ENCODE measurements at places on chromosomes 2 and 18.

GRCh38 chr2:106041150-106041549 is 153.0 kb downstream of the UXS1 start:
- no peak for DNase-seq

GRCh38 chr2:100250645-100251044 is 71.7 kb downstream of the LONRF2 start:
- no peak for DNase-seq

DNA sequence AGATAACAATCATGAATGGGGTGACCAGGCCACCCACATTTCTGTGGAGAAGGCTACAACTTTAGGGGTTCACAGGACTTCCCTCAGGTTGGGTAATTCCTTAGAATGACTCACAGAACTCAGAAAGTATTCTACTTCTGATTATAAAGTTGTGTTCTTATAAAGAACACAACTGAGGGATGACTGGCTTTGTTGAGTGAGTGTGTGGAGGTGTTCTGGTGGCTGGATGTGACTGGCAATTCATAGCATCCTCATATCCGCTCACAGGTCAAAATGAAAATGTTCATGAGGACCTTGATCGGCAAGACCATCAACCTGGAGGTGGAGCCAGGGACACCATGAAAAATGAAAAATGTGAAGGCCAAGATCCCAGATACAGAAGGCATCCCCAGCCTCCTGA is 143.3 kb upstream of the CAB39 start:
- DNase-seq: no peak

GRCh38 chr2:179005976-179006375 is 44.0 kb downstream of the CCDC141 start:
- DNase-seq: no peak

DNA sequence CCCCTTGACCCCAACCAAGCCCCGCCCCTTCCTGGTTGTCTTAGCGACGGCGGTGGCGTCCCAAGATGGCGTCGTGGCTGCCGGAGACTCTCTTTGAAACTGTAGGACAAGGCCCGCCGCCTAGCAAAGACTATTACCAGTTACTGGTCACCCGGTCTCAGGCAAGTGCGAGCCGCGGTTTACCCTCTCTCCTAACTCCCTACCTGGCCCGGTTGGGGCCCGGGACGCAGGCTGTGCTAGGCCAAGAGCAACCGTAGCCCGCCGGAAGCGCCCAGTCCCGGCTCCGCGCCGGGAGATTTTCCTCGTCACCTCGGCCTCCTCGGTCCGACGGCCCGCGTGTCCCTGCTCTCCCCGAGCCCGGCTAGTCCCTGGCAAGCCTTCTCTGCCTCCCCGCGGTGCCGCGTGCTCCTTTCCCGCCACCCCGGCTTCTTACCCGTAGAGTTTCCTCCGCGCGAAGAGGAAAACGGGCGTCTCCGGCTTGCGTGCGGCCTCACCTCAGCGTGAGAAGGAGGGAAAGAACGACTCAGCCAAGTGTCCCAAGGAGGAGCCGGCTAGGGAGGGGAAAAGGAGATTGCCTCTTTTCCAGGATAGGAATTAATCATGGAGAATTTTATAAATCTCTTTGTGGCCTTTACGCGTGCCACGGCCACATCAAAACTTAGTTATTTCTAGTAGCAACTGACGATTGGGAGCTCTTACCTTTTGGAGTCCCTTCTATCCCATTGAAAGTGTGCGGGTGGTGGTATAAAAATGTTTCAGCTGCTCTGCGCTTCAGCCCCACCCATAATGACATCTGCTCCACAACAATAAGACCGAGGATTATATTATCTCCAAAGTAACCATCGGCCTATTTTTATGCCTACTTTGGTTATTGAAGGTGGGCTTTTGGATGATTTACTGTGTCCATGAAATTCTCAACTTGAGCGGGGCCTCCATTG is at the start of gene FBXO36:
FBXO36 (plus strand) TSS at position 55 of the 938 bp plus-strand sequence; CDS start at position 66, 11 bp downstream.
- DNase-seq: peak; percentile 96

DNA sequence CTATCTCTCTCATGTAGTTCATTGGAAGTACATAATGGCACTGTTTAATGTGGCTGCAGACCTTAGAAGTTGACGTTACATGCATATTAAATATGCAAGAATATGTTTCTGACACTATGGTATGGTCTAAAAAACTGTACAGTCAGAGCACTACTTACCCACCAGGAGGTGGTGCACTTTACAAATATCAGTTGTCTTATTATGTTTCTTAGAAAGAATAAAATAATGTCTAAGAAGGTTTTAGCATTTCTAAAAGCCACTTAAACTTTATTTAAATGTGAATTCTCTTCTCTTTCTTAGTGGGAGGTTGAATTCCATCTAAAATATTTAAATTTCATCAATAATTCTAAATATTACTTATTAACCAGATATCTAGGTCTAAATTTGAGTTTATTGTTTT is 4.3 kb downstream of the TMEFF2 start:
- DNase-seq: no peak

DNA sequence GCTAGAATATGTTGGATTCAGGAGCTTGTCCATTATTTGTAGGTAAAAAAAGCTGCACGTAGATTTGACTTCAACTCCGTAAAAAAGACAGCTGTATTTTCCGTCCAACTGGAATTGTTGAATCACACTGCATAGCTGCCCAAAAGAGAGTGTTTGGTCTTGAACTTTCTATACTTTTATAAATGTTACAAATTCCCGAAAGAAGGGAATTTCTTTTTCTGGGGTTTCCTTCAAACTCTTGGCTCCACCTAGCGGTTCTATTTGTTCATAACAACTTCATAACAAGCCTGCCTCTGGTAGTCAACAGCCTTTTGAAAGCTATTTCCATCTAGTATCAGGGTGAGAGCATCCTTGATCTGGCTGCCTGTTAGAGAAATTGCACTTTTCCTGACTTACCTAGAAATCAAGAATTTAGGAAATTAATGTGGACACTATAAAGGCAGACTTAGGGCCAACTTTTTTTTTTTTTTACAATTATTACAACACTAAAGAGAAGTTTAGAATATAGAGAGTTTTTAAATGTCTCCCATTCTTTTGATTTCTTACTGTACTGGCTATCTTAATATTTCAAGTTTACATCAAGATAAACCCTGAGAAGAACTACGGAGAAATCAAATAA is 48.1 kb downstream of the TMEM185B start:
- DNase-seq: no peak

GRCh38 chr2:149082079-149082478 is 43.6 kb downstream of the LYPD6B start:
- no peak for DNase-seq

GRCh38 chr2:48148841-48149430 is 242.6 kb upstream of the FBXO11 start:
- no peak for DNase-seq

DNA sequence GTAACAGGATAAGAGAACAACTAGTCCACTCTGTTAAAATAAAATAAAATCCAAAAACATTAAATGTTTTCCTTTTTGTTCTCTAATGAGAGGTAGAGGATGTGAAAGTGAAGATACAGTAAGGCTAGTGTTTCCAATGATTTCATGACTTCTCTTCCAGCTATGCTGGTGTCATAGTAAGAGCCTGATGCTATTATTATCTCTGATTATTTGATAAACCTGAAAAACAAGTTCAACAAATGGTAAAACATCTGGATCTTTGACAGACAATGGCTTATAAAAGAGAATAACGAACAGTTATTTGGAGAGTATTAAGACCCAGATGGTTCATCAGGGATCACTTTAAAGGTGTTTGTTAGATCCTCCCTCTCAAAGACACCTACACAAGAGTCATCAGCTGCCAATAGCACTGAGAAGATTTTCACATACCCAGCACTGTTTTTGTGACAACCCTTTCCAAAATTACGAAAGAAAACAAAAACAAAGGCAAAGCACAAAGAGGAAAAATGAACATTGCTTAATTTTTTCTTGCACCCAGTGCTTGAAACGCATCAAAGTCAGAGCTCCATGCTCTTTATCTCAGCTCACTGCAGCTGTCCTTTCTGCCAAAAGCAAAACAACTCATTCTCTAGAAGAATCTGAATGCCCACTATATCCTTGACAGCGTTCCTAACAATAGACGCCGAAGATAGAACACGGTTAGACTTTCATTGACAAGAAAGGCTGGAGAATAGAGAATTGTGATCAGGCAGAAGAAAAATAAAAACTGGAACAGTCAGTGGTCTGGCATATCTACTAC is 168.6 kb downstream of the SLC8A1 start:
- DNase-seq: no peak

DNA sequence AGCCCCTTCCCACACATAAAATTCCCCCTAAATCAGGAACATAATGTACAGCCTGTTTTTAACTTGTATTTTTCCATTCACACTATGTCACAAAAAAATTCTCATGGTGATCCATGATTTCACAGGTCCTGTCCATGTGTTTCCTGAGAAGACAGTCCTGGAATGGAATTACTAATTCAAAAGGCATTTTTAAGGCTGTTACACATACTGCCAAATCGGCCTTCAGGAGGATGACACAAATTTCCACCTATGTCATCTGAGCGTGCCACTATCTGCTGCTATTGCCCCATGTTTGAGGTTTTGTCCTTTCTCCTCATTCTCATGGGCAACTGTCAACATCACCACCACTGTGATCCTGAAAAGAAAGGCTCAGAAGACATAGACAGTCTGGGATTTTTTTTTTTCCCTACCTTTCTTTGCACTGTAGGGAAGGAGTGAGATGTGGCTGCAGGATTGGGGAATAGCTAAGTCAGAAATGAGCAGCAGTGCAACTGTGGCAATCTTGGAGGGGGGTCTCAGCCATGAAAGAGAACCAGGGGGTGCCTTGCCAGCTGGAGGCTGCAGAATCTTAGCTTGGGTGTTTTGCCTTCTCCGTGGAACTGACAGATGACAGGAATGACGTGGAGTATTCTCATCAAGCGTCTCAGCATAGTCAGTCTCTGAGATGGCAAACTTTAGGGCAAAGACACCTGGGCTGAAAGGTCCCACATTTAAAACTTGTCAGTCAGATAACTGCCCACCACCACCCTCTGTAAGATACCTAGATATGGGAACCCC is 73.4 kb downstream of the MARCHF4 start:
- DNase-seq: no peak

DNA sequence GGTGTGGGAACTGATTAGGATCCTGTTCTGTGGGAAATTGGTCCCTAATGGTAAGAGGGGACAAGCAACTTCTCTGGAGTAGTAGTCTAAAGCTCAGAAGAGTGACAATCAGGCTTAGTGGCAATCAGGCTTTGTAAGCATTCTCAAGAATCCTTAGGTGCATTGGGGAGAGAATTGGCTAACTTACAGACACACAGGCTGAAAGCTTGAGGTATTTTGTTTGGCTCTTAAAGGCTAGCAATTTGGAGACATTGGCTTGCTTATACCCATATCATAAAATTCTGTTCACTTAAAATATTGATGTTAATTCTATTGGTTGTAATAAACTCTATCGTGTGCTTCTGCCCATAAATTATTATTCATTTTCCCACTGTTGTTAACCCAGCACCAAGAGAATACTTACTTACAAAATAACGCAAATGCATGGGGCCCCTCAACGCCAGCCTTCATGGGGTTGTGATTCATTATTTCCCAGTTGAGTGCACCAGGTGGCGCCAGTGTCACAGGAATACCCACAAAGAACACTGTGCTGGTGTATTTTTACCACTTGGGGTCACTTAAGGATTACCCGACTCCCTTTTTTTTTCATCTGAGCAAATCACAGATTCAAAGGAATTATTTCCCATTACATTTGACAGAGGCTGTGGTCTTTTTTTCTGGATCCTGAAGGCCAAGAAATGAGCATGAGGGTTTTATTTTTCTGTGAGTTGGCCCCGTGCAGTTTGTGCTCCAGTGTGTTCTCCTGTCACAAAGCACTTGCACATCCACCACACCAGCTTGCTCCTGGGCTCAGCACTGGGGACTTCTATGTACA is 45.5 kb downstream of the DDX1 start:
- DNase-seq: peak; percentile 66

- no peak for DNase-seq
Observed at GRCh38 chr2:217731805-217732204, 271.0 kb downstream of the TNS1 start.

- DNase-seq: no peak
Observed at GRCh38 chr2:179518830-179519229, 254.2 kb upstream of the SESTD1 start.

DNA sequence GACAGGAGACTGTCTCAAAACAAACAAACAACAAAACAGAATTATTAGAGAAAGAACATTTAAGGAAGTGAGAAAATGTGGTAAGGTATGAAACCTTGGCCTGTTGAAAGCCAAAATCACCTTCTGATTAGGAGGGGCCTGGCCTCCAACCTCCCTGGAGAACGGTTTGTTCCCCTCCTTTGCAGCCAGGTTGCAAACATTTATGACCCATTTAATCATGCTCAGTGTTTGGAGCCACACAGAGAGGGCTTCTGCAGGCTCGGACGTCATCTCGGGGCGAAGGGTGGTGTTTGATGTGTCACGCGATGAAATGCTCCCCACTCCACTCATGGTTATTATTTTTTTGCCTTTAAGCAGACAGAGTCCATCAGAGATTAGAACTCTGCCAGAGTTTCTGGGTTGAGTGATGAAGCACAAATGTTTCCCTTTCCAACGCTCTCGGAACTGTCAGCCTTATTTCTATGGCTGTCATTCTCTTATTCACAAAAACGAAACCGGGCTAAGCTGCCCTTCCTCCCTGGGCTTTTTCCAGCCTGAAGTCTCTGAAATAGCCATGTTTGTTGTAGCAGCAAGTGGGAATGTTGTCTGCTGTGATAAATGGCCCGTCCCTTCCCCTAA is 33.6 kb upstream of the ROCK2 start:
- DNase-seq: no peak

DNA sequence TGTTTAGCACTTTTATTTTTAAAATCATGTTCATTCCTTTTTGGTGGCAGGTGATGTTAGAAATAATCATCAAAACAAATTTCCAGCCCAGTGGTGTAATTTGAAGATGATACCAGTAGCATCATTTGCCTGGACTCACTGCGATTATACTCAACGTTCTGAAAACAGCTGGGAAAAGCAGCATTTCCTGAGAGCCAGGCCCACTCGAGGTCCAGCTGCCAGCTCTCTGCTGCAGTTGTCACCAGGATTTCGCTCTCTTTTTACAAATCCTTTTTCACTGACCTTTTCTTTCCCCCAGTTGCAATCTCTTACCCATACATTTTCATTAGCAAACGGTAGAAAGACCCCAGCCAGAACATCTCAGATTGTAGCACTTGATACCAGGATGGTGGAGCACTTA is 110.6 kb upstream of the LYPD1 start:
- no peak for DNase-seq

- DNase-seq: peak; percentile 17
Observed at GRCh38 chr2:3664925-3665324, 6.9 kb downstream of the ALLC start.

DNA sequence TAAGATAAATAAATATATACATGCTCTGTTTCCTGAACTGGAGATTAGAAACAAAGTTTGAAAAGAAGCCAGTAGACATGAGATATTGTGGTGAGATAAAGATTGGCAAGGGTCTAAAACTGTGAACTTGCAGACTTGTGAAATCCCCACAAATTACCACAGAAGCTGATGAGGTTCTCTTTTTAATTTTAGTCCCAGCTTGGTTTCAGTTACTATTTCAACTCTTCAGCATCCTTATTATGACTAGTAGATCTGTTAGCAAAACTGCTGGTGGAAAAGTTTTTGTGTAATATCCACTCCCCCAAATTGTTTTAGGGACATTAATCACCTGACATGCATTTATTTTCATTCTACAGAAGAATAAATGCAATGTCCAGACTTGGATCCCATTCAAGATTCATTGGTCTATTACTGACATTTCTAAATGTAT is 20.8 kb downstream of the RASGRP3 start:
- no peak for DNase-seq
